ENCODE measurements at places on chromosomes 6 and 20.

DNA sequence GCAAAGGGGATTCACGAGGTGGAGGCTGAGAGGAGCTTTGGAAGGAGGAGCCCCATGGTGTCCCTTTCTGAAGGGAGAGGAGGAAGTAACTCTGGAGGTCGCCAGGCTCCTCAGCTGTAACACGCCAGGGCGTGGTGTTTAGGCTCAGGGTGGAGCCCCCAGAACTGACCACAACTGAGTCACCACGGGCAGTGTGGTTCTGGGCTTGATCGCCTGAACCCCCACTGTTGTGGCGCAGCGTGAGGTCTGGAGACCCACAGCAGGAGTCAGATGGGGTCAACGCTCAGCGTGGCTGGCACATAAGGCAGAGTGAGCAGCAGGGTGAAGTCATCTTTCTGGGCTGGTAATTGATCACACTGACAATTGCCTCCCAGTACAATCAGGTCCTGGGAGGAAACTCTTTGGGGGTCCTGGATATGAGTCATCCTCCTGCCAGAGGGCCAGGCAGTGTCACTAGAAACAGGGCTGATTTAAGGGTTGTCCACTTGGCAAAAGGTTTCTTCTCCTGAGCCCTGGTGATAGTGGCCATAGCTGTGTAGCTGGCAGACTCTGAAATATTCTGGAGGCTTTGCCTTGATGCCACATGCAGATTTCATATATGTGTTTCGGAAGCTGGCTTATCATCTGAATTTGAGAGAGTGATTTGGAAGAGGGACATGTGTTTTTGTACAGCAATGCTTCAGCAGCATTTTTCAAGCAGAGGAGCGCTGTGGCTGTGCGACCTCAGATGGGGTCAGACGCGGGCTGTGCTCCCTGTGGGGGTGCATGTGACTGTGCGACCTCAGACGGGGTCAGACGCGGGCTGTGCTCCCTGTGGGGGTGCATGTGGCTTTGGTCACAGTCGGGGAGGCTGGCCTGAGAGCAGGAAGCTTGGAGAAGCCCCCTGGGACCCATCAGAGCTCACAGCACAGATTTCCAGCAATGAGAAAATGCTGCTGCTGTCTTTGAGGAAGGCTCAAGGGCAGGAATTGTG is 50.0 kb downstream of the SYNJ2 start:
- peak; percentile 21 for DNase-seq

GRCh38 chr6:20542927-20543602 is 8.8 kb downstream of the CDKAL1 start:
- DNase-seq, result no peak

- no peak for DNase-seq
Observed at GRCh38 chr6:73830119-73830518, 134.1 kb downstream of the CD109 start.

DNA sequence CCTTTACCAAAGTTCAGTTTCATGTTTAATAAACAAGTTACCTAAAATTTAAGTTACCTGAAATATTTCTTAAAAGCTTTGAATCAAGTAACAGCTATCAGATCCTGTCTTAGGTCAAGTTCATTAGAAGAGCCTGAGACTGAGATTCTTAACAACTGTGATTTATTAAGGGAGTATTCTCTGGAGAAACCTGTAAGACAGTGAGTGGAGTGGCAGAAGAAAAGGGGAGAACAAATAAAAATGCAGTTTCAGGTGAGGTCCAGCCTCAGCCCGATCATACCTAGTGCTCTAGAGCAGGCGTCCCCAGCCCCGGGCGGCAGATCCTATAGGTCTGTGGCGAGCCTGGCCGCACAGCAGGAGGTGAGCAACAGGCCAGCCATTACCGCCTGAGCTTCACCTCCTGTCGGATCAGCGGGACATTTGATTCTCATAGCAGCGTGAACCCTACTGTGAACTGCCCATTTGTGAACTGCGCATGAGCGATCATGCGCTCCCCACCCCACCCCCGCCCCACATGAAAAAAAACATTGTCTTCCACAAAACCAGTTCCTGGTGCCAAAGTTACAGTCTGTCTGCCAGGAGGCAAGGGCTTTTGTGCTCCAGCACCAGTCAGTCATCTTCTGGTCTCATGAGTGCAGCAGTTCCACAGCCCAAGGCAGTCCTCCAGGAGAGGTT is 59.2 kb upstream of the ADGRB3 start:
- DNase-seq, result no peak

DNA sequence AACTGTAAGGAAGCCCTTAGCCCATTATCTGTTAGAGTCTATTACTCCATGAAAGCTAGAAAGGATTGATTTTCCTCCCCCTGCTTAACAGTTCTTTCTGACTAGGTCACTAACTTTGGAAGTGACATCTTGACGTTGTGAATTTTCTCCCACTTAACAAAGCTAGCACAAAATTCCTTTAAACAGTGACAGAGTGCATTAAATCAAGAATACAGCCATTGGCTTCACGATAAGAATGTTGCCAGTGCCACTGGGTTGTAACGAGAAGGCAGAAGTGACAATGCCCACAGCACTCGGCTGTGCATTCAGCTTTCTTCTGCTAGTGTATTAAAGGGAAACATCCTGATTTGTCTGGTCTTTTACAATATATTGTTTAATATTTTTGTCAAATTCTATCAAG is 182.7 kb upstream of the DTNBP1 start:
- DNase-seq, result no peak

- DNase-seq, result peak; percentile 6
Observed at GRCh38 chr20:52191916-52192718, 538 bp upstream of the ZFP64 start.

GRCh38 chr20:16128538-16129106 is 444.6 kb downstream of the KIF16B start:
- no peak for DNase-seq

DNA sequence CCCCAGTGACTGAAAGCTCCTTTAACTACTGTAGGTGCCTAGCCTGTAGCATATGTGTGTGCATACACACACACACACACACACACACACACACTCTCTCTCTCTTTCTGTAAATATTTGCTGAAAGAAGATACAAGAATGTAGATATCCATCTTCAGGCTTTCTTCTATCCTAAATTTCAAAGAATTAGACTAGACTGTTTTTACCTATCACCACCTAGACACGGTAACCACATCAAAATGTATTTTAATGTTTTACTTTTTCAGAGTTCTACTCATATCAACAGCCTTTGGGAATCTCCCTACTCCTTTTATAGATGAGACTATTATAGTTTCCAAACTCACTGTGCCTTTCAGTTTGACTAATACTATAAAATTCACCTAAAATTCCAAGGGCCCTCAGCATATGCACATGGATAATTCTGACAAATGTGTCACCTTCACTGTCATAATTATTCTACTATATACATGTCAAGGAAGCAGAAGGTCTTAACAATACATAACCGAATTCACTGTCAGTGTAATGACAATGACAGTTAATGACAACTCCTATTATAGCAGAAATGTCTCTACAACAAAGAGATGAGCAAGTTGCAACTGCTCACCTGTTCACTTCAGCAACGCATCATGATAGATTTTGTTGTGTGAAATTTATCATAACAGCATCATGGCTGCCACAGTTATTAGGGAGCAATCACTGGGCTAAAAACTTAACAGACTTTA is 236.5 kb downstream of the GMPR start:
- DNase-seq, result no peak
